ENCODE measurements at places on chromosomes 16 and 17. TPM values are rescaled to one million over a fixed set of nuclear protein-coding genes. Genes with fewer than 3 reads are reported as not detected.

GRCh38 chr17:44492706-44493272 lies 10.4 kb downstream of the GPATCH8 start:
- no peak overlapping the region for H3K27ac ChIP-seq
- no peaks in the 10 kb centered on the region for H3K27me3 ChIP-seq
- DNase-seq, result no peak
- H3K4me1 ChIP-seq, result no peaks in the 10 kb centered on the region
- H3K4me3 ChIP-seq, result no peak overlapping the region

- peaks cover 5% of the 10 kb centered on the region for H3K36me3 ChIP-seq
- DNase-seq, result no peak
- H3K4me1 ChIP-seq, result peaks cover 7% of the 10 kb centered on the region
- no peaks in the 10 kb centered on the region for H3K27me3 ChIP-seq
- H3K27ac ChIP-seq, result no peak overlapping the region
These were observed 108.2 kb downstream of the NPIPB5 start for GRCh38 chr16:22618842-22619241.

- peaks cover 4% of the 10 kb centered on the region for H3K36me3 ChIP-seq
- no peaks in the 10 kb centered on the region for H3K4me1 ChIP-seq
- H3K27me3 ChIP-seq, result peaks cover 3% of the 10 kb centered on the region
- DNase-seq, result no peak
- no peak overlapping the region for H3K27ac ChIP-seq
These were observed 8.4 kb downstream of the NDUFAB1 start for GRCh38 chr16:23587726-23588125.

SYCE1L gene
- total RNA-seq, result 12.8 TPM

HES7 gene
- total RNA-seq, result 2.2 TPM

TVP23B gene
- total RNA-seq, result 35.9 TPM

Data from glutamatergic neuron (in vitro differentiated cells).